Activated CD8-positive, alpha-beta memory T cell treated with anti-CD3 and anti-CD28 coated beads for 1 hour (primary cell): ENCODE measurements at places on chromosomes 4 and X.

DNA sequence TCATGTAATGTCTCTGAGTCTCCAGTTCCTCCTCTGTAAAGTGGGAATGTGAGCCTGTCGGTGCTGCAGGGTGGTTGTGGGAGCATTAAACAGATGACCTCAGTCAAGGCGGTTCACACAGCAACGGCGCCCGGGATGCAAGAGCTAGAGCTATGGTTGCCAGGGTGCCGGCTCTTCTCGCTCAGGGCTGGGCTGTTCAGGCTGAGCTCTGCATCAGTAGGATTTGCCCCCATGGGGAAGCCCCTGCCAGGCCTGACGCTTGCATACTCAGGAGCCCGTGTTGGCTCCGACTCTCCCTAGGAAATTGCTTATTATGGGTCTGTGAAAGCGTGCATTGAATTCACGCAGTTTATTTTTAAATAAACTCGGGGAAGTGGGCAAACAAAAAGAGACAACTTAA, 67.3 kb downstream of the PSAPL1 start:
- DNase-seq: no peak

DNA sequence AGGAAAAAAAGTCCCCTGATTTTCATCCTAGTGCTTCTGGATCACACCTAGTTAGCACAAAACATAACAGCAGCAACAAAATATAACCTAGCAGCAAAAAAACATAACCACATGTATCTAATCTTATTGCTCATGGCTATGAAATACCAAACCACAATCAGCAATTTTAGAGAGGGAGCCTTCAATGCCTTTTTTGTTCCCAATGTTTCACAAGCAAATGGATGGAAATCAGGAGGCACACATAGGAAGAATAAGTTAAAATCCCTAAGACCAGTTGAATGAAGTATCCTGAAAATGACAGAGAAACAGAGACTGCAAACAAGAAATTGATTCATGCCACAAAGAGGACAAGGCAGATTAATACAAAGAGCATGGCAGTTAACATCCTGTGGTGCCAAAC, 361.6 kb downstream of the GPM6A start:
- DNase-seq: no peak

- no peak for DNase-seq
Measured at GRCh38 chr4:16386711-16387320, 160.5 kb upstream of the TAPT1 start.

GRCh38 chr4:65624651-65625050, 45.6 kb downstream of the EPHA5 start:
- DNase-seq: no peak

DNA sequence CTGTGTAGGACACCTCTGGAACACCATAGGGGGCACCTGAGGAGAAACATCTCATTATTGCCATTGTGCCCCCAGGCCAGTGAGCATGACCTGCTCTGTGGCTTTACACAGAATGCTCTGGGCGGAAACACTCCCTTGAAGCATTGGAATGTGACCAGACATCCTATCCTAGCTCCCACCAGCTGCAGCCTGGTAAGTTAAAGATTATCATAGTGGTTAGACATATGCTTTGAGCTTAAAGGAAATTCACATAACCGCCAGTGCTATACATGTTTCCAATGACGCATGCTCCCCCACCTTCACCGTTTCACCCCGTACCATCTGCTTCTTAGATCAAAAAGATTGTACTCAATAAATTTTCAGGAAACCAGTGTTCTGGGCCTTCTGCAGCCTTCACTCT, 217.7 kb upstream of the CENPE start:
- no peak for DNase-seq

DNA sequence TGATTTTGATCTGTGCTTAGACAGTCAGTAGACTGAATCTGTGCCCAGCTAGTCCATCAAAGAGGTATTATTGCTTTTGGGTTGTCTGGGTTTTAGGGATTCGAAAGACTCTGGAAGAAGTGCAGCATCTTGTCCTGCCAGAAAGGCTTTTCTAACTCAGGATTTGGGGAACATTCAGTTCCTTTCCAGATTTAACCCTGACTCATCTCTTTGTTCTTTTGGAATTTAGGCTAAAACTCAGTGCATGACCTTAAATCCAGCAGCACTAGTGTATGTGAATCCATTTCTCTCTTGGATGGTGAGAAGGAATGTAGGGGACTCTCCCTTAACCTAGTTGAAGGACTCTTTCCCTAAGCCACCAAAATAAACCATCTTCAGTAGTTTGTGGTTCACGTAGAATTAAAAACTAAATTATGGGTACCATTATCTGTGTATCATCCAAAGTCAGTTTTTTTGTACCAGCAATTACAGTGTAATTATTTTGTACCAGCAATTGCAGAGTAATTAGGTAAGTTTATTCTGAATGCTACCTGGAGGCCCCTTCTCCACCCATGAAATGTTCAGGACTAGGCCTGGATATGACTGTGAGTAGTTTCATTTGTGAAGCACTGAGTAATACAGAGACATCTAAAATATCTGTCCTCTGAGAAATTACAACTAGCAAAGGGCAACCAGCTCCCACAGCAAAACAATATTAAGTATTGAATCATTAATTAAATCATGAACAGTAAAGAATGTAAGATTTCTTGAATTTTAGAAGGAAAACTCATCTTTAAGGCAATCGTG, 384.0 kb downstream of the TMA16 start:
- DNase-seq: no peak

DNA sequence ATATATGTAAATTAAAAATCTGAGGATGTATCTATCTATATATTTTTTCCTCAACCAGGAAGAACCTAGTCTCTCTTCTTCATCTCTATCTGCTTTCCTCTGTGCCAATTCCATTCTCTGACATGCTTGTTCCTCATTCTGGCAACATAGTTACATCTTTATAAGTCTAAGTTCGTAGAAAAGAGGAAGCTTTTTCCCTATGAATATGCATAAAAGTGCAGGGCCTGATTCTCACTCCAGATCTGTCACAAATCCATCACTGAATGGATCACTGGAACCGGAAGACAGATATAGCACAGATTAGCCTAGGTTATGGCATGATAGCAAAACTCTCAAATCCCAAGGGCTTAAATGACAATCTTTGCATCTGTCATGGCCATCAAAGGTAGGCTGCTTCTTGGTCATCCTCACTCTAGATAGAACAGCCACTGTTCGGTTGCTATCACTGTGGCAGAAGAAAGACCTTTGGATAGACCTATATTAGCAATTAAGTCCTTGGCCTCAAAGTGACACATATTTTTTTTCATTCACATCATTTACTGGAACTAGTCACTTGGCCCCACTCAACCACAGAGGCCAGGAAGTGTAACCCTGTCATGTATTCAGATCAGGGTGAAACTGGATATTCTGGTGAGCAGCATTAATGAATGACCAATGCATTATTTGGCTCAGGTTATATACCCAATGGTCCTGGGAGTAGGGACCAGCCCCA, 22.2 kb downstream of the DTHD1 start:
- no peak for DNase-seq

DNA sequence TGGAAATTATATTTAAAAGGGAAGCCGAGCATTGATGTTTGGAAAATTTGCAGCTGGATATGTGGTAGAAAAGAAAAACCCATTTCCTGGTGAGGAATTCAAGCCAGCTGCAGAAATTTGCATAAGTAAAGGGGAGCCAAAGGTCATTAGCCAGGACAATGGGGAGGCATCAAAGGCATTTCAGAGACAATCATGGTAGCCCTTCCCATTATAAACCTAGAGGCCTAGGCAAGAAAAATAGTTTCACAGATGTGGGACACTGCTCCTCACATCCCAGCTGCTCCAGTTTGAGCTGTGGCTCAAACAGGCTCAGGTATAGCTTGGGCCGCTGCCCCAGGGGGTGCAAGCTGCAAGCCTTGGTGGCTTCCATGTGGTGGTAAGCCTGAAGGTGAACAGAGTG, 35.8 kb downstream of the NAP1L3 start:
- DNase-seq: no peak

DNA sequence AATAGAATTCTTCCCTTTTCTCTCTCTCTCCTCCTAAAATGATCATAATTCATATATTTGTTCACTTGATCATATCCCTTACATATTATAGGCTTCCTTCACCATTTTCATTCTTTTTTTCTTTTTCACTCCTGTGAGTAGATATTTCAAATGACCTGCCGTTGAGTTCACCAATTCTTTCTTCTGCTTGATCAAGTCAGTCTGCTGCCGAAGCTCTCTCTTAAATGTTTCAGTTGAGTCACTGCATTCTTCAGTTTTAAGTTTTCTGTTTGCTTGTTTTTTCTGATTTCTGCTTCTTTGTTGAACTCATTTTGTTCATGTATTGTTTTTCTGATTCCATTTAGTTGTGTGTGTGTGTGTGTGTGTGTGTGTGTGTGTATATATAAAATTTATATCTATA, 354.3 kb downstream of the GPAT3 start:
- no peak for DNase-seq

GRCh38 chrX:147763131-147763530, 148.6 kb upstream of the FMR1 start:
- no peak for DNase-seq

DNA sequence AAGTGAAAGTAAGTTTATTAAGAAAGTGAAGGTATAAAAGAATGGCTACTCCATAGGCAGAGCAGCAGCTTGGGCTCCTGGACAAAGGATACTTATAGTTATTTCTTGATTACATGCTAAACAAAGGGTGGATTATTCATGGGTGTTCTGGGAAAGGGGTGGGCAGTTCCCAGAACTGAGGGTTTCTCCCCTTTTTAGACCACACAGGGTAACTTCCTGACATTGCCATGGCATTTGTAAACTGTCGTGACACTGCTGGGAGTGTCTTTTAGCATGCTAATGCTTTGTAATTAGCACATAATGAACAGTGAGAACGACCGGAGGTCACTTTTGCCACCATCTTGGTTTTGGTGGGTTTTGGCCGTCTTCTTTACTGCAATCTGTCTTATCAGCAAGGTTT, 557.6 kb downstream of the SPRY1 start:
- no peak for DNase-seq

DNA sequence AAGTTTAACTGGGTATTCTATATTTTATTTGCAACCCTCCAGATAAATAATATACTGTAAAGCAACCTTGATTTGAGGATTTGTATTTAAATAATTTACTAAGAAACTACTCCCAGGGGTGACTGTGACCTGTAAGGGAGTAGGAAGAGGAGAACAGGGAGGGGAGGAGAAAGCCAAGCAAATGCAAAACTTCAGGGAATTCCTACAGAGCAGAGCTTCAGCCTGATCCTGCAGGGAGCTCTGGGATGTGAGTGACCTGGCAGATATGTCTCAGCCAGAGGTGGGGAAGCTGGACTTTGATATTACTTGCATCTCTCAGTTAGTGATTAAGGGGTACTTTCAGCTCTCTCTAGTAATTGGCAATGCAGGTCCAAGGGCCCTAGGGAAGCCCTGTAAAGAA, 302.0 kb downstream of the FRMPD4 start:
- no peak for DNase-seq

GRCh38 chr4:108979759-108980158, 216.9 kb upstream of the ETNPPL start:
- DNase-seq: no peak

GRCh38 chrX:118506805-118507480, 11.3 kb downstream of the DOCK11 start:
- DNase-seq: no peak

DNA sequence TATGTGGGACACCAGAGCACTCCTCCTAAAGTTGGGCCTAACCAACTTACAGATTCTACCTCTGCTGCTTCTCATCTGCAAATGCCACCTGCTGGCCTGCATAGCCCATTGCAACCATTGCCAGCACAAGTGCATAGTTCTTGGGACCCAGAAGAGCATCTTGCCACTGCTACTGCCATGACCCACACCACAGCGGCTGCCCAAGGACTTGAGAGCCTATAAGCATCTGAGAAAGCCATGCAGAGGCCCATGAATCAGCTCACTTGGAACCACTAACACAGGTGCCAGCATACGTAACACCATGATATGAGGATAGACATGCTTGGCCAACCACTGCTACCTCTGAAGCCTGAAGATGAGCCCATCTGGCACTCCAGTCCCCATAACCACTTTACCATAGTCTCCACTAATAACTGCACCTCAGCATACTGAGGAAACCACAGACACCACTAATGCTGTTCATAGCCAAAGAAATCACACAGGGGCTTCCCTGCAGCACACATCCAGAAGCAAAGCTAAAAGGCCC, 258.1 kb upstream of the AGTR2 start:
- no peak for DNase-seq

GRCh38 chrX:397575-397974, 10.9 kb upstream of the PPP2R3B start:
- DNase-seq: no peak

GRCh38 chrX:47321823-47322371, 48.5 kb upstream of the ZNF157 start:
- no peak for DNase-seq

- DNase-seq: no peak
Measured at GRCh38 chr4:102569200-102569599, 68.0 kb downstream of the NFKB1 start.

GRCh38 chr4:102809190-102809589, 18.2 kb downstream of the UBE2D3 start:
- no peak for DNase-seq

DNA sequence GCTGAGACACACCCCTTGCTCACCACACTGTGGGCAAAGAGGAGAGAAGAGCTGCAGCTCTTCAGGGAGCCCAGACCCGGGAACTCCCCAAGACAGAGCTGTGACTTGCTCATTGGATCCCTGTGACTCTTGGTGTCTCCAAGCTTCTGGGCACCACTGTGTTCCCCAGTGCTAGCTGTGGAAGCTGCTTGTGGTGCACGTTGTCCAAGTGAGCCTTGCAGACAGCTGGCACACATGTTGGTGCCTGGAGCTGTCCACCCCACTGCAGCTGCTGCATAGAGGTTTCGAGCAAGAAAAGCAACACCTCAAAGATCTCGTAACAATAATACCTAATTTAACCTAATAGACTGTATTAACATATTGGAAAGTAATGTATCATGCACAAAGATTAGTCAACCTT, 1089.3 kb downstream of the PCDH18 start:
- DNase-seq: no peak

- no peak for DNase-seq
Measured at GRCh38 chrX:16867947-16868346, 2.2 kb downstream of the RBBP7 start.

DNA sequence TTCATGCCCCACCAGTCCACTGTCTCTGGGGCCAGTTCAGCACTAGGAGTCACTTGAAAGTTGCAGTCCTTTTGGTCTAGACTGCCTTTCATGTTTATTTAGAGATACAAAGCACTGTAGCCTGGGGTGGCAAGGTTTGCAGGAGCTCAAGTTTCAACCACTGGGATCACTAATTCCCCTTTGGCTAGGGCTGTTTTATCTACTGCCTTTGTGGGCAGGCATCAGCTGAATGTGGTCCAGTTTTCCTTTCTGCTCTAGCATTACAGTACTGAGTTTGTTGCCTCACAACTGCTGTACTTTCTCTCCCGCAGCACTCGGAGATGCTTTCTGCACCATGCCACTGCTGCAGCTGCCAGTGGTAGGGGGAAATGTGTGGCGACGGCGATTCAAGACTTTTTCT, 222.3 kb upstream of the HDX start:
- no peak for DNase-seq

DNA sequence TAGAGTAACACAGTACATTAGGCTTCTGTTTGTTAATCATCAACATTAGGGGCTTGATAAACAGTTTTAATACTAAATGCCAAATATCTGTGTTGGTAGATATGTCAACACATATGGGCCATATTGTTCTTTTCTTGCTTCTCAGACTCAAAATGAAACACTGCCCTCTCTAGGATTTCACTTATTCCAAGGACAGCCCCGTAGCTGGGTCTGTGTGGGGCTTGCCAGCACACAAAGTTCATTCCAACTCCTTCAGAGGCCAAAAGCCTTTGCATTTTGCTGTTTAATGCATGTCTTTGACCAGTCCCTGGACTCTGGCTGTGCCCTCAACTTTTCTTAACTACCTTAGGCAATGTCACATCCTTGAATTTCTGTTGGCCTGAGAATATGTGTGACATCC, 102.0 kb upstream of the ZNF827 start:
- DNase-seq: no peak
